ENCODE measurements at places on chromosomes 12 and 14.

DNA sequence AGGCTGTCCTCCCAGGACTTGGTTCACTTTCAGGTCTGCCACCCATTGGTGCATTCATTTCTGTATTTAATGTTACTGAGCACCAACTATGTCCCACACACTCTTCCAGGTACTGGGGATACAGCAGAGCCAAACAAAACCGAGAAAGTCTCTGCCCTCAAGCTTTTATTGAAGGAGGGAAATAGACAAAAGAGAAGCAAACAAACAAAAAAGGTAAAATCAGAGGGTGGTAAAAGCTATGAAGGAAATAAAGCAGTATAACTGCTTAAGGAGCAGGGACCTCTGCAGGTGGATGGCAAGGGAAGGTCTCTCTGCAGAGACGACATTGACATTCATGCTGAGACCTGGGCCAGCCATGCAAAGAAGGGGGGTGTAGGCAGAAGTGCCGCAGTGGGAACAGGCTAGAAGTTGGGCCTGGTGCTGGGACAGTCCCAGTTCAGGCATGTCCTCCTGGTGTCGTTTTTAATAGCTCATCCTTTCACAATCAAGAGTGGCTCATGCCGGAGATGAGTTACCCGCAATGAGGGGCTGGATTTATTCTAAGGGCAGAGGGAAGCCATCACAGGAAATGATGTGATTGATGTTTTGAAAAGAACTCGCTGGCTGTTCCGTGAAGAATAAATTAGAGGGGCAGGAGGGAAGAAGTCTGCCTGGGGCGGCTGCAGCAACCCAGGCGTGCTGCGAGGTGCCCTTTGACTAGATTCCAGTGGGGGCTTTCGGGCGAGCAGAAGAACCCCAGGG is 72.8 kb downstream of the IRF2BPL start:
- DNase-seq: peak; percentile 33

- DNase-seq: no peak
Measured at GRCh38 chr12:57724003-57724935, 14.3 kb downstream of the AGAP2 start.

DNA sequence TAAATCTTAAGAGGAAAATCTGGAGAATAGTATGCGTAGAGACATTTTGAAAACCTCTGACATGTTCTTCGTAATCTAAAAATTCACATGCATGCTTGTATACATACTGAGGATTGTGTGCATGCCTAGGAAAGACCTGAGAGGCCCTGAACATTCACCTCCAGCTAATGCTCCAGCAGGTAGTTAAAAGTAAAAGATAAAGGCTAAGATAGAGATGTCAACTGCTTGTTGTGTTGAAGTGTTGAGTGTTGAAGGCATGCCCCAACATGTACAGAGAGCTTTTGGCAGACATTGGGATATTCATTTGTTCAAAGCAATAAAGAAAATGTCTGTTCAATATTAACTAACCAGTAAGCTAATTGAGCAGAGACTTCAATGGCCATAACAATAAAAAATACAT is 118.6 kb upstream of the SYT1 start:
- peak; percentile 2 for DNase-seq

GRCh38 chr12:8991371-8992345 is 2.3 kb downstream of the KLRG1 start:
- no peak for DNase-seq

DNA sequence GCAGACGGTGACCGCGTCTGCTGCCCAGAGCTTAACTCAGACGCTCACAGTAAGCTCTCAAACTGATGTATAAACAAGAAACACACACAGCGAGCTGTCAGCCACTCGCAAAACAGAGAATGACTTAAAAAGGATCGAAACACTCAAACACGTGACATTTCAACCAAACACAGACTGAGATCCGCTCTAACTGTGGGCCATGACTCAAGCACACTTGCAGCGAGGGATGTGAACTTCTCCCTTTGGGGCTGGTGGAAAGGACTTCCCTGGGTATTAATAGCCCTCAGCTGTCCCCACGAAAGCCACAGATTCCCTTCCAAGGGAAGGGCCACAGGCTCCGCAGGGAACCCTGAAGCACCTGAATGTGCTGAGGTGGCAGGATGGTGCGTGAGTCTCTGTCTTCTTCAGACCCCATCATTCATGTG is 29.1 kb downstream of the CCDC88C start:
- no peak for DNase-seq

GRCh38 chr12:89245090-89245489 is 107.2 kb downstream of the DUSP6 start:
- no peak for DNase-seq

- peak; percentile 97 for DNase-seq
Measured at GRCh38 chr14:55270832-55271571, at the start of gene FBXO34. Gene FBXO34, plus strand, starts transcription at chr14:55271421. Its CDS starts 78,970 bp downstream, at chr14:55350391.

DNA sequence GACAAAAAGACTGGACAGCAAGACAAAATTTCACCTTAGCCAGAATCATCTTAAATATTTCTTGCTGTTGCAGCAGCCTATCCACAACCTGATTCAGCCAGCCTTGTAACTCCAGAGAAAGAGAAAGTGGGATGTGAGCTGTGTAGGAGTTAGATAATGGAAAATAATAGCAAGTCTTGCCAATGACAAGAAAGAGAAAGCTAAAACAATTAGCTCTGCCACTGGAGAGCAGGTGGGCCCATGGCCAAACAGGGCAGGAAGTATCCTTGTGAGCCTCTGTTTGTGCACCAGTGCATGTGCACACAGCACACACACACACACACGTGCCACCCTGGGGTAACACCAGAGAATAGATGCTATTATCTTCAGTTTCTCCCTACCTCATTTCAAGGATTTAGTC is 106.0 kb upstream of the CCDC196 start:
- no peak for DNase-seq

Measured in RWPE1 (cell line).